PC-9 (cell line): ENCODE measurements at places on chromosomes 3 and 15. TPM values are rescaled to one million over a fixed set of nuclear protein-coding genes. Genes with fewer than 3 reads are reported as not detected.

DNA sequence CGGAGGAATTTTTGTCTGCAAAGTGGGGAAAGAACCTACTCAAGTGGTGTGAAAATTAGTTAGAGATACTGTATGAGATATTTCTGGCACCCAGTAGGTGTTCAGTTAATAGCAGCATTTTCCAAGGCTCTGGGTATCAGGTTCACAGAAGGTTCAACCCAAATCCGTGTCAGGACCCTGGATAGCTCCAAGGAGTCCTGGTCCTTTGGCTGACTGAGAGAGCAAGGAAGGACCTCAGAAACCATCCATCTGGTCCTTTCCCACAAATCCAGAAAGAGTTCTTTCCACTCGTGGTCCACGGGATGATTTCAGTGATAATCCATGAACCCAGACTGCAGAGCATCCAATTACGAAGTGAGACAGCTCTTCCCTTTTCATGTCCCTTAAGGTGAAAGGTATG is 51.4 kb downstream of the SLC6A11 start:
- H3K4me3 ChIP-seq: no peak overlapping the region
- no peak overlapping the region for H3K27ac ChIP-seq
- peaks cover 33% of the 10 kb centered on the region for H3K27me3 ChIP-seq
- no peaks in the 10 kb centered on the region for H3K4me1 ChIP-seq

DNA sequence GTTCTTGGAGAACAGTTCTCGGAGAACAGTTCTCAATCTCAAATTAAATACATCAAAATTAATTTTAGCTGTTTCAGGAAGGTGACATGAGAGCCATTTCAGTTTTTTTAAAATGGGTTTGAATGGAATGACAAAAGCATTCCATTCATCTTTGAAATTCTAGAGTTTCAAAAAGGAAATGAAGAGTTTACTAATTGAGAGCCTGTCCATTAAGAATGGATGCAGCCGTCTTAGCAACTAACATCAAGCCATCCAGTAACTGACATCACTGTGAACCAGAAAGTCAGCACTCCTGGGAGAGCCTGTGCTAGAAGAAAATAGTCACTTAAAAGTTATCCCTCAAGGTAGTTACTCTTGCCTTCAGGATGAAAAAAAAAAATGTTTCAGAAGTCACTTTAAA is 47.0 kb upstream of the FSTL1 start:
- H3K27ac ChIP-seq: no peak overlapping the region
- 0 out of 2 replicates have a peak, but pooled peaks cover 5% of the 10 kb centered on the region for H3K36me3 ChIP-seq
- no peak overlapping the region for H3K4me3 ChIP-seq
- no peak for DNase-seq
- peaks cover 22% of the 10 kb centered on the region for H3K4me1 ChIP-seq

DNA sequence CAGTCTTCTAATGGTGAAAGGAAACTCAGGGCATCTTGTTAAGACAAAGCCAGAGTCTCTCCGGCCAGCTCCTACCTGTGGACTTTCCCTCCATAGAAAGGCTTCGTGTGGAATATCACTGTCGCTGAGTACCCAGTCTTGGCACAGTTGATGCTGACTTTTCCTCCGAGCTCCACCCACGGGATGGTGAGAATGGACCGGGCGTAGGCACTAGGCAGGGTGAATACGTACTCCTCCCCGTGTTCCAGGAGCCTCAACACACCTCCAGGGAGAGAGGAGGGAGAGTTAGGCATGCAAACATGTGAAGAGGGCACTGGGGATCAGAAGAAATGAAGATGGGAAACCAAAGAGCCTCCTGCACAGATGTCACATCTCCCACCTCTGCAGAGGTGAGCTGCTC is 138.0 kb downstream of the STT3B start:
- peaks cover 15% of the 10 kb centered on the region for H3K4me1 ChIP-seq
- H3K36me3 ChIP-seq: no peaks in the 10 kb centered on the region
- no peak overlapping the region for H3K4me3 ChIP-seq
- DNase-seq: no peak
- H3K27ac ChIP-seq: no peak overlapping the region
- no peaks in the 10 kb centered on the region for H3K27me3 ChIP-seq

DNA sequence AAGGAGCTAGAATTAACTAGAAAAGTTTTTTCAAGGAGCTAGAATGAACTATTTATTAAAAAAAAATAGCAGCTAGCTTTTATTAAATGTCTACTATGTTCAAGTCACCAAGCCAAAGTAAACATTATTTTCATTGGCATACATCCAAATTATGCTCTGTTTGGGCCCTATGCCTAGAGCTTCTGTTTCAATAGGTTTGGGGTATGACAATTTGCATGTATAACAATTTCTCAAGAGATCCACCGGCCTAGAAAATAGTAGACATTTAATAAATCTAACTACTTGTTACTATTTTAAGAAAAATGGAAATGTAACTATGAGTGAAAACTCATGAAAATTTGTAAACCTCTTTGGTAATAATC is 8.0 kb downstream of the GABRR3 start:
- H3K27me3 ChIP-seq: no peaks in the 10 kb centered on the region
- no peak overlapping the region for H3K27ac ChIP-seq
- no peak for DNase-seq
- peaks cover under 1% of the 10 kb centered on the region; the same call in 1 of the 2 replicates for H3K4me1 ChIP-seq
- no peaks in the 10 kb centered on the region for H3K36me3 ChIP-seq
- H3K4me3 ChIP-seq: no peak overlapping the region

- H3K27ac ChIP-seq: no peak overlapping the region
- no peak overlapping the region for H3K4me3 ChIP-seq
- H3K27me3 ChIP-seq: no peaks in the 10 kb centered on the region
- DNase-seq: no peak
- H3K36me3 ChIP-seq: no peaks in the 10 kb centered on the region
Observed at GRCh38 chr15:84889313-84889990, 5.0 kb downstream of the SLC28A1 start.

DNA sequence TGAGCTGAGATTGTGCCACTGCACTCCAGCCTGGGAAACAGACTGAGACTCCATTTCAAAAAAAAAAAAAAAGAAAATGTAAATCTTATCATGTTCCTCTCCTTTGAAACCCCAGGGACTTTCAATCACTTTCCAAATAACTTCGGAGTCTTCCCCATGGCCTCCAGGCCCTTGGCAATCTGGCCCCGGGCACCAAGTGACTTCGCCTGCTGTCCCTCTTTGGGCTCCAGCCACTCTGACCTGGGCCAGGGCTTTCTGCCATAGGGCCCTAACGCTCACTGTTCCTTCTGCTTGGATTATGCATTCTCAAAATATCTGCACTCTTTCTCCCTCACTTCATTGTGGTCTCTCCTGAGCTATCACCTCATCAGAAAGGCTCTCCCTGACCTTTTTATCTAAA is 260.9 kb downstream of the KLF13 start:
- DNase-seq: no peak
- no peaks in the 10 kb centered on the region for H3K36me3 ChIP-seq
- no peaks in the 10 kb centered on the region for H3K4me1 ChIP-seq
- H3K27ac ChIP-seq: no peak overlapping the region
- no peak overlapping the region for H3K4me3 ChIP-seq

DNA sequence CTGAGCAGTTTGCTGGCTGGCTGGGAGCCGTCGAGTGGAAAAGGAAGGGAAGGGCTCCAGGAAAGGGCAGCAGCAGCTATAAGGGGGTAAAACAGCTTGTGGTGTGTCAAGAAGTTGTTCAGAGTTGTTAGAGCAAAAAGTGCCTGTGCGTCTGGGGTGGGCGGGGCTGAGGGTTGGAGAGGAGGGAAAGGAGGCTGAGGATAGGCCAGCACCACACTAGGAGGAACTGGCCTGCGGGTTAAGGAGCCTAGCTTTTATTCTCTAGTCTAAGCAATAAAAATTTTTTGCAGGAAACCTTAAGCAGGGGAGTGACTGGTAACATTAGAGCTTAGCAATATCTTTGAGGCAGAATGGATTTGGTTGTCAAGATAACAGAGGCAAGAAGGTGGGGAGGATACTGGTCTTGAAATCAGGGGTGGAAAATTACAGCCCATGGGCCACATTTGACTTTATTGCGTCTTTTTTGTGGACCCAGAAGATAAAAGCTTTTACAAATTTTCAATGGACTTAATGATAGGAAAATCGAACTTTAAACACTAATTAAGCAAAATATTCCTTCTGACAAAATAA is 134.5 kb upstream of the AADACL2 start:
- H3K27me3 ChIP-seq: no peaks in the 10 kb centered on the region
- no peaks in the 10 kb centered on the region for H3K4me1 ChIP-seq
- H3K4me3 ChIP-seq: no peak overlapping the region
- DNase-seq: no peak
- H3K36me3 ChIP-seq: no peaks in the 10 kb centered on the region
- no peak overlapping the region for H3K27ac ChIP-seq

DNA sequence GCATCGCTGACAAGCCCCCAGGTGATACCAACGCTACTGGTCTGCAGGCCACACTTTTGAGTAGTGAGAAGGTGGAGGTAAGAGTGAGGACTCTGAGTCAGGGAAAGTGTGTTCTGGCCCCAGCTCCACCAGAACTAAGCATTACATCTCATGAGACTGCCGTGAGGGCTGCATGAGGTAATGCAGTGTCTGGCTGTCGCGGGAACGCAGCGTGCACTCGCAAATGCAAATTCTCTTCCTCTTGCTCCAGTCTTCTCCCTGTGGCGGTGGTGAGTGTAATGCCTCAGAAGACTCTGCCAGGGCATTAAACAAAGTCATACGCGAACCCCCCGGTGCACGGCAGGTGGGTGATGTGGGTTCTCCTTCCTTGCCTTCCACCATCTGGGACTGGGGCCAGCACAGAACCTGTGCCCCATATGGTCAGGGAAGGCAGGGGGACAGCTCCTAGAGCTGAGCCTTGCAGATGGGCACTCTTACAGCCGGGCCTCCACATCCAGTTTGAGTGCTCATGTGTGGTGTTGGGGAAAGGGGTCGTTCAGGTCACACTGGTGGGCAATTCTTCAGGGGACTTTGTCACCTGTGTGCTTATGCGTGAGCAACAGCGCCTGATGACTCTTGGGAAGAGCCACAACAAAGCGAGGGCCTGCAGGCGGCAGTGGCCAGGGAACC is 175.8 kb downstream of the XXYLT1 start:
- H3K4me1 ChIP-seq: peaks cover 6% of the 10 kb centered on the region
- H3K4me3 ChIP-seq: no peak overlapping the region
- no peaks in the 10 kb centered on the region for H3K36me3 ChIP-seq
- DNase-seq: no peak

- H3K4me1 ChIP-seq: peaks cover 27% of the 10 kb centered on the region
- DNase-seq: no peak
- H3K36me3 ChIP-seq: no peaks in the 10 kb centered on the region
- H3K27ac ChIP-seq: no peak overlapping the region
Observed at GRCh38 chr15:90030376-90030775, 29.3 kb downstream of the ZNF710 start.

GRCh38 chr3:24296441-24297205 is 198.0 kb downstream of the THRB start:
- H3K27me3 ChIP-seq: no peaks in the 10 kb centered on the region
- H3K4me3 ChIP-seq: no peak overlapping the region
- DNase-seq: no peak
- no peak overlapping the region for H3K27ac ChIP-seq
- peaks cover 24% of the 10 kb centered on the region for H3K4me1 ChIP-seq

DNA sequence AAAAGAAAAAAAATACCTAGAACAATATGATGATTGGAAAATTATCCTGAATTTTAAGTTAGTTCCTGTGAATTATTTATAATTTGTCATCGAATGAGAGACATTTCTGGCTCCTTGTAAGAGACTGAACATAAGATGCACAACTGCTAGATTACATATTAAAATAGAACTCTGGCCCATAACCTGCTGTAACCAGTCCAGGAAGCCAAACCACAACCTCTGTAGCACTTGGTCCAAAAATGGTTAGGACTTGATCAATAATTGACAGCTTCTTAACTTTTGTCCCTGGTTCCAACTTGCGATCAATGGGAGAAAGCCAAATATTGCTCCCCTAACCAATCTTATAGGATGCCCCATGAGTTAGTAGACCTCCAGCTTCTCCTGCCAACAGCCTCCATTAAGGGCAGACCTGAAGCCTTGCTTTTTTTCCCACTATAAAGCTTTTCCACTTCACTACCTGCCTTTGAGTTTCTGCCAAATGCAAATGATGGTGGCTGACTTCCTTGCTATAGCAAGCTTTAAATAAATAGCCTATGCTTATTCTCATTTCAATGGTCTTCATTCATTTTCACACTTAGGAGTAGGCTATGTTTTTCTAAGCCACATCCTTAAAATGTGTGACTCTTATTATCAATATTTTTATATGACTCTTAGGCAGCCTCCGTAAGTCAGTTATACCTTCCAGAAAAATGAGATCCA is 224.0 kb upstream of the ARHGEF26 start:
- H3K4me3 ChIP-seq: no peak overlapping the region
- H3K4me1 ChIP-seq: no peaks in the 10 kb centered on the region
- no peak for DNase-seq
- H3K27ac ChIP-seq: no peak overlapping the region

Gene RASL12
- total RNA-seq: not detected in 2 replicates

Gene FANCD2OS
- not detected in 2 replicates for total RNA-seq

Gene CLDN16
- 0.20 and 0.46 TPM in 2 replicates for total RNA-seq
